CD4-positive, alpha-beta T cell (primary cell): ENCODE measurements at places on chromosomes 2 and 18. TPM values are rescaled to one million over a fixed set of nuclear protein-coding genes. Genes with fewer than 3 reads are reported as not detected.

The KCNG3 gene
- 0.25 TPM for total RNA-seq

The LINC00305 gene
- not detected for total RNA-seq

The TMEM37 gene
- total RNA-seq: not detected

The UGT1A6 gene
- not detected for total RNA-seq
